Fibroblast of lung (primary cell): ENCODE measurements at places on chromosomes 5 and 9.

- peak; percentile 18 for DNase-seq
Measured at GRCh38 chr9:2496934-2497333, 124.7 kb upstream of the VLDLR start.

GRCh38 chr5:82287625-82288024 lies 9.5 kb upstream of the RPS23 start:
- DNase-seq, result no peak

GRCh38 chr9:18319918-18320445 lies 154.0 kb upstream of the ADAMTSL1 start:
- DNase-seq, result peak; percentile 14

DNA sequence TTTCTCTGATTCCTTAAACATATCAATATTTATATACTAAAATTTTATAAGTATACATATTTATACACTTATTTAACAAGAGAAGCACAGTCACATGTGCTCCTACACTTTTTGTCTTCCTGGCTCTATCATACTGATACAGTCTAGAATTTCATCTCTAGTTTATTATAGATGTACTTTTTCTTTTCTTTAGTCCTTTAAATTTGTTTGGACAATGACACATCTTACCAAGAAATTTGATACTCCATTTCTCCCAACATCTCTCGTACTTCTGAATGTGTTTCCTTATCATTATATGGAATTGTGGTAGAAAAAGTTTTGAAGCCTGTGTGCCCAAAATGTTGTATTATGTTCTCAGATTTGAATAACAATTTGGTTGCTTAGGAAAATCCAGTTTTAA lies 104.6 kb downstream of the DMRT2 start:
- no peak for DNase-seq

DNA sequence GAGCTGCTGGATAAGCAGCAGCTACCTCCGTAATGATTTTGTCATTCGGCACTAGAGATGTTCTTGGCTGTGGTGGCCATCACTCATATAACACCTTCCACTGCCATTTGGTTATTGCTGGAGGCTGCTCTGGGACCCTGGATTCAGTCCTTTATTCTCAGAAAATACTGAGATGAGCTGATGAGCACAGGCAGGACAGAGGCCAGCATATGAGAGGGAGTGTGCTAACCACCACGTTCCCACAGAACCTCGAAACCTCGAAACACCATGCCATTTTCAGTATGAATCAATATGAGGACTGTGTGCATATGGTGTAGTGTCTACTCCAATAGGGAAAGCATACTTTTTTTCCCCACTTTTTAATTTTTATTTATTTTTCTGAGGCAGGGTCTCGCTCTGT lies 56.6 kb downstream of the ADAM19 start:
- DNase-seq, result no peak

- no peak for DNase-seq
Measured at GRCh38 chr9:105712297-105712696, 18.0 kb downstream of the TMEM38B start.

- peak; percentile 5 for DNase-seq
Measured at GRCh38 chr9:32344551-32345182, 39.8 kb upstream of the ACO1 start.

GRCh38 chr5:17897776-17898175 lies 263.5 kb downstream of the TAF11L14 start:
- DNase-seq, result no peak

GRCh38 chr5:35442885-35443639 lies 174.6 kb upstream of the SPEF2 start:
- DNase-seq, result no peak

GRCh38 chr9:137759117-137759516 lies 118.5 kb upstream of the CACNA1B start:
- no peak for DNase-seq

GRCh38 chr9:123544007-123544827 lies 188.2 kb downstream of the CRB2 start:
- DNase-seq, result peak; percentile 22

DNA sequence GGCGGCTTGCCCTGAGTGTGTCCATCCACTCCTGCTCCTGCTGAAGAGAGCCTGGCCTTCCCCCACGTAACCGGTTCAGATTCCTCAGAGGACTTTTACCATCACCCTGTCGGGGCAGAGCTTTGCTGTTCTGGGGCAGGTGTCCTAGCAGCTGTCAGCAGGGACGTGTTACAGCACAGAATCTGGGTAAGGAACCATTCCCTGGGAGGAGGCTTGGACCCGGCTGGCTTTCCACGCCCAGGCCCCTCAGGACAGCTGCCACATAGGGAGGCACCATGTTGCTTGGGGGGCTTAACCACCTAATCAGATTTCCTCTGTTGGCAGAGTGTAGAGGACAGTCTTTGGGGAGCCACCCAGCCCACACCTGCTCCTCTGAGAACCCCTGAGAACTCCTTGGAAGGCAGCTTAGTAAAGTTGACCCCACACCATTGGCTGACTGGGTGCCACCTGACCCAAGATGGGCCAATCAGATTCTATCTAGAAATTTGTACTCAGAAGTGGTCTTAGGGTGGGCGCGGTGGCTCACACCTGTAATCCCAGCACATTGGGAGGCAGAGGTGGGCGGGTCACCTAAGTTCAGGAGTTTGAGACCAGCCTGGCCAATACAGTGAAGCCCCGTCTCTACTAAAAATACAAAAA lies 23.3 kb upstream of the EEIG1 start:
- DNase-seq, result no peak

DNA sequence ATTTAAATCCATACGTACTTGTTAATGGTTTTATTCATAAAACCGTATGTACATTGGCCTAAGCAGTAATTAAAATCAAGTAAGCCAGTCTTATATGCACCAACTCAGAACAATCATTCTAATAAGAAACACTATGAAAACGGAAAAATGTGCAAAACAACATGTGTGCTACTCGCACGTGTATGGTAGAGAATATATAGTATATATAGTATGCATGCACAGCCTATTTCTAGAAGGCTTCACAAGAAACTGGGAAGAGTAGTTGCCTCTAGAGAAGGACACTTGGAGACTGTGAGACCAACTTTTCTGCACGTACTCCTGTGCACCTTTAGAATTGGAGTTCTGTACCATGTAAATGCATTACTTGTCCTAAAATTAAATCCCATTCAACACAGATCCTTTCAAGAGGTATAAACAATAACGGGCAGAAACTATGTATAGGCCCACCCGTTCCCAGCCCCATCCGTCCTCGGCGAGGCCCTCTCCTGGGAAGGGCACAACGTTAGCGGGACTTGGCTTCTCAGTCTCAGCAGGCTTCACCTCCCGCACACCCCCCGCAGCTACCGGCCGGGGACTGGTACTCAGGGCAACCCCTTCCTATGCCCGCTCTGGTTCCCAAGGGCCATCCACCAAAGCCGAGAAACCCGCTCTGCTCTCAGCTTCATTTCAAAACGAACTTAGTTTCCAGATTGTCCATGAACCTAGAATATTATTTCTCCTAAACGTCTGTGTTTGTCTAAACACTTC lies 2.0 kb downstream of the CDC14B start:
- no peak for DNase-seq

- peak; percentile 89 for DNase-seq
Measured at GRCh38 chr9:115208501-115208900, 90.5 kb upstream of the TNC start.

DNA sequence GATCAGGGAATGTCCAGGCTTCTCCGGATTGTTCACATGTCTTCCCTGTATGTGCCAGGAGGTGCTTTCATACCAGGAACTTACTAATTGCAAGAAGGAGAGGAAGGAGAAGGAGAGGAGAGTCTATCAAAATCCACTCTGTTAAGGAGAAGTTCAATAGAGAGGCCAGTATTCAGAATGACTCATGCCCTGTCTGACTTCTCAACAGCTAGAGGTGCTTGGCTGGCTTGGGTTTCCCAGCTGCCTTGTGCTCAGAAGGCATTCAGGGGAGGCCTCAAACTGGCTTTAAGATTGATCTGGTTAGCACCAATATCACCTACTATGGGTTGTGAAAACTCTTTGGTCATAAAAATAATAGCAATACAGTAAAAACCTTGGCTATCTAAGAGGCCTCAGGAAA lies 167.9 kb upstream of the GLRA1 start:
- DNase-seq, result peak; percentile 4

DNA sequence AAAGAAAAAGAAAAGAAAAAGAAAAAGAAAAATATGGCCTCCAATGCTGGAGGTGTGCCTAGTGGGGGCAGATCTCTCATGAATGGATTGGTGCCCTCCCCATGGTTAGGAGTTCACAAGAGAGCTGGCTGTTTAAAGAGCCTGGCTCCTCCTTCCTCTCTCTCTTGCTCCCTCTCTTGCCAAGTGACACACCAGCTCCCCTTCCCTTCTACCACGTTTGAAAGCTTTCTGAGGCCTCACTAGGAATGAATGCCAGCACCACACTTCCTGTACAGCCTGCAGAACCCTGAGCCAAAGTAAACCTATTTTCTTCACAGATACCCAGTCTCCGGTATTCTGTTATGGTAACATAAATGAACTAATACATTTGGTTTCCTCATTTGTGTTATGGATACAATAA lies 14.4 kb upstream of the GALNT10 start:
- peak; percentile 28 for DNase-seq

GRCh38 chr5:139746691-139747582 lies 48.7 kb upstream of the PSD2 start:
- DNase-seq, result no peak

- peak; percentile 53 for DNase-seq
Measured at GRCh38 chr9:33187519-33188218, 20.5 kb upstream of the B4GALT1 start.

DNA sequence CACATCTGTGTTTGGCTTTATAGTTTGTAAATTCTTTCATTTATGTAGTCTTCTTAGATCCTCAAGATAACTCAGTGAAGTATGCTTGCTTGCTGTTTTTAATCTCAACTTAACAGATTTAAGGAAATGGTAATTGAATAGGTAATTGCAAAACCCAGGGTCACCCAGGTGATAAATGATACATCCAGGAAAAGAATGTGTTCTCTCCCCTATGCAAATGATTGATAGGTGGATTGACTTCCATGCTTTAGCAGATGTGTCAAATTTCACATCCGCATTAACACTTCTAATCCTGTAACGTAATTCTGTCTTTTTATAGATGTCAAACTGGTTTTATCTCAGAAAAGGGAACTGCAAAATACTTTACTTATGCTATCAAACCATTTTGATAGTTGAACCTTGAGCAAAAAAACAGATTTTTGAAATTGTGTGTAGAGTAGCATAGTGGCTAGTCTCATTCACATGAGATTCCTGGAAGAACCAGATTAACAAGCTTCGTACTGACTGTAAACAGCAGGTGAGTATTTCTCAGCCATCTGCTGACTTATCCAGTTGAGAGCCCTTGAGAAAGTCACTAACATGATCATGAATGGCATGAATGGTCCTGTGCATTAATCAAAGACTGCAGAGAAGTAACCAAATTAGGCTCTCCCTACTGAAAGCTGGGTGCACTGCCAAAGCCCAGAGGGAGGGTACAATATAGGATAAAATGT lies 86.7 kb upstream of the PAM start:
- no peak for DNase-seq

DNA sequence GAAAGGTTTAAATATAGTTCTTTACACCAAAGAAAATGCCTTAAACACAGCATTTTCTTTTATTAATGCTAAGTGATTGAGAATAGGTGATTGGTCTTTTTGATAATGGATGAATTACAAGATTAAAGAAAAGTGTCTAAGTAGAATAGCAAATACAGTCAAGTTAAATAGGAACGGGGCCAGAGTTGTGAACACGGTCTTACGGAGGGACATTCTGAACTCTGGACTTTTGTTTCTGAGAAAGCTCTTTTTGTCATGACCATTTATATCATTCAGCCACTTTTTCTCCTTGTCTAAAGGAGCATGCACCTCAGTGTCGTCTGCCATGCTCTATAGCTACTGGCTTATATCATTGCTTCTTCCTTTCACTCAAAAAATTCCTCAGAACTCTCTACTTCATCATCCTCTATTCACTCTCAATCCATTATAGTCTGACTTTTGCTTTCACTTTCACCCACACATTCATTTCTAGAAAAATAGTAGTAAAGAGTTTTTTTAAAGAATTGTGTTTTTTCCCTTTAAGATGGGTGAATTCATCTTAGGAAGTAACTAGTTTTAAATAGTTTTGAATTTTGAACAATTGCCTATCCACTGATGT lies 263.0 kb upstream of the FBXL7 start:
- no peak for DNase-seq

GRCh38 chr9:17490110-17490509 lies 88.8 kb upstream of the SH3GL2 start:
- DNase-seq, result no peak

GRCh38 chr5:178765753-178766300 lies 35.4 kb upstream of the ZNF354A start:
- no peak for DNase-seq

- no peak for DNase-seq
Measured at GRCh38 chr5:95191330-95191729, 93.6 kb downstream of the MCTP1 start.

DNA sequence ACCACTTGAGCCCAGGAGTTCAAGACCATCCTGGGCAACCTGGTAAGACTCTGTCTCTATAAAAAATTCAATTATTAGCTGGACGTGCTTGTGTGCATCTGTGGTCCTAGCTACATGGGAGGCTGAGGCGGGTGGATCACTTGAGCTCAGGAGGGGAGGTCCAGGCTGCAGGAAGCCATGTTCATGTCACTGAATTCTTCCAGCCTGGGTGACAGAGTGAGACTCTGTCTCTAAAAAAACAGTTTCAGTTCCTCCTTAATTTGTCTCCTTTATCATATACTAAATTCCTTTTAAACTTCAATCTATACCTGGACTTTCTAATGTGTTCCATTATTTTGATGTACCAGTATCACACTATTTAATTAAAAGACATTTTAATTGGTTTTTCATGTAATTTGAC lies 422.2 kb upstream of the TLE4 start:
- DNase-seq, result no peak

DNA sequence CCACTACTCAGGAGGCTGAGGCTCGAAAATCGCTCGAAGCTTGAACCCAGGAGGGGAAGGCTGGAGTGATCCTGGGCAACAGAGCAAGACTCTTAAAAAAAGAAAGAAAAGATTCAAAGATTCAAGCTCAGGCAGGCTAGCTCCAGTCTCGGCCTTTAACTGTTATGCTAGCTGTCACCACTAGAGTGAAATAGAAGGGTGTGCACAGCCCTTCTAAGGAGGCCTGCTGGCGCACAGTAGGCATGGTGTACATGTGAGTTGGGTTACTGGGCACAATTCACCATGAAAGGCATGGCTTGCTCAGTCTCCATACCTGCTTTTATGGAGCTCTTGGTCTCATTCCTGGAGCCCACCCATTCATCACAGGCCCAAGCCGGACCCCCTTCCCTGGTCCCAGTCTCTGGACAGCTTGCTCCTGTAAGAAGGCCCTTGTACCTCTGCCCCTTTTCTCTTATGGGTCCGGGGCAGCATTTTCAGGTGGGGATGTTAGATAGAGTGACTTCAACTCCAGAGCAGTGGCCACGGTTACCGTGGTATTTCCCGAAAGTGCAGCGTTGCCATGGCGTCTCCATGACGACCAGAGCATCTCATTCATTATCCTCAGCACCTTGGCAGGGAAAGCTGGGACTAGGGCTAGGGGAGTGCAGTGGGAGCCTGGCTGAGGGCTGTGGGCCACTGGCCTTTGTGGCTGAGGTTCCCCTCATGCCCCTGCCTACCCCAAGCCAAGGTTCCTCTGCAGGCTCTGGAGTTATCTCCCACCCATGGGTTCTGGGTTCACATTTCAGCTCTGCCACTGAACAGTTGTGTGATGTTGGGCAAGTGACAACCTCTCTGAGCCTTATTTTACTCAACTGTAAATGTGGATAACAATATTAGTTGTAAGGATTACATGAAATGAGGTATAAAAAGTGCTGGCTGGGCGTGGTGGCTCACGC lies 5.7 kb downstream of the NDST1 start:
- DNase-seq, result peak; percentile 50
